Activated CD8-positive, alpha-beta T cell treated with anti-CD3 and anti-CD28 coated beads for 36 hours (primary cell): ENCODE measurements at places on chromosomes 4 and X. TPM values are rescaled to one million over a fixed set of nuclear protein-coding genes. Genes with fewer than 3 reads are reported as not detected.

DNA sequence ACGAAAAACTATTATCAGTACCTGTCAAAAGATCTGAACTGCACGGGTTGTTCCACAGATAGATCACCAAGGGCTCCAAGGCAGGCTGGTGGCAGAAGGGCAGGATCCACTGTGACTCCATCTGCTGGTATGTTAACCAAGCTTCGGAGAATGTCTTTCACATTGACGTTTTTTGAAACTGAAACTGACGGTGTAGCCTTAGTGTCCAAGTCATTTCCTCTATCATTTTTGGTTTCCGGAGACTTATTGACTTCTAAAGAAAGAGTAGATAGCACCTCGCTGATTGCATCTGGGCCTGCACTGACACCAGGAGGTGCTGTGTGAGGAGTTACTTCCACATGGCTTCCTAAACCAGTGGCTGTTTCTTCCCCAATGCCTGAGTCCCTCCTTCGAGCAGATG lies 186.9 kb downstream of the LRBA start:
- peak; percentile 61 for DNase-seq

- DNase-seq: no peak
Measured at GRCh38 chrX:141405486-141405852, 163.2 kb upstream of the SPANXC start.

DNA sequence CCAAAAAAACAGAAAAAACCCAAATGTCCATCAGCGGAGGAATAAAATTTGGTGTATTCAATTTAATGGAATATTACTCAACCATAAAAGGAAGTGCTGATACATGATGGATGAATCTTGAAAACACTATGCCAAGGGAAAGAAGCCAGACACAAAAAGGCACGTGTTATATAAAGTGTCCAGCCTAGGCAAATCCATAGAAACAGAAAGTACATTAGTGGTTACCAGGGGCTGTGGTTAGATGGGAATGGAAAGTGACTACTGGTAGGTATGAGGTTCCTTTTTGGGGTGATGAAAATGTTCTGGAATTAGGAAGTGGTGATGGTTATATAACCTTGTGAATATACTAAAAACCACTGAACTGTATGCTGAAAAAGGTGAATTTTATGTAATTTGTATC lies 3.5 kb upstream of the CDKL2 start:
- DNase-seq: no peak

DNA sequence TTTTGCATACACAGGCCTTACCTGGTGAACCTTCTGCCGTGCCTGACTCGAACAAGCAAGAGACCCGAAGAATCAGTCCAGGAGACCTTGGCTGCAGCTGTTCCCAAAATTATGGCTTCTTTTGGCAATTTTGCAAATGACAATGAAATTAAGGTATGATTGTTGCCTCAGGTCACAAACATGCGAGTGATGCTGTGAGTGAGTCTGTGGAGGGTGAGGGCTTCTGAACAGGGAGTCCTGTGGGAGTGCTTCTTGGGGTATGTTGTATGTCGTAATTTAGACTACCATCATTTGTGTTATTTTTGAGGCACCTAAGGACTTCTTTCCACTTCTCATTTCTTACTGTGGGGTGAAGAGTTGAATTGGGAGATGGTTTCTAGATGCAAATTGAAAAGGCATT lies 32.8 kb downstream of the HTT start:
- DNase-seq: no peak

GRCh38 chr4:149605601-149606378 lies 209.9 kb downstream of the IQCM start:
- no peak for DNase-seq

DNA sequence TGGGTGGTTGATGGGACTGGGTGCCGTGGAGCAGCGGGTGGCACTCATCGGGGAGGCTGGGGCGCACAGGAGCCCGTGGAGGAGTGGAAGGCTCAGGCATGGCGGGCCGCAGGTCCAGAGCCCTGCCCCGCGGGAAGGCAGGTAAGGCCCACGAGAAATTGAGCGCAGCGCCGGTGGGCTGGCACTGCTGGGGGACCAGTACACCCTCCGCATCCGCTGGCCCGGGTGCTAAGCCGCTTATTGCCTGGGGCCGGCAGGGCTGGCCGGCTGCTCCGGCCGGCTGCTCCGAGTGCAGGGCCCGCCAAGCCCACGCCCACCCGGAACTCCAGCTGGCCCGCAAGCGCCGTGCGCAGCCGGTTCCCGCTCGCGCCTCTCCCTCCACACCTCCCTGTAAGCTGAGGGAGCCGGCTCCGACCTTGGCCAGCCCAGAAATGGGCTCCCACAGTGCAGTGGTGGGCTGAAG lies 85.1 kb upstream of the FAT4 start:
- no peak for DNase-seq

DNA sequence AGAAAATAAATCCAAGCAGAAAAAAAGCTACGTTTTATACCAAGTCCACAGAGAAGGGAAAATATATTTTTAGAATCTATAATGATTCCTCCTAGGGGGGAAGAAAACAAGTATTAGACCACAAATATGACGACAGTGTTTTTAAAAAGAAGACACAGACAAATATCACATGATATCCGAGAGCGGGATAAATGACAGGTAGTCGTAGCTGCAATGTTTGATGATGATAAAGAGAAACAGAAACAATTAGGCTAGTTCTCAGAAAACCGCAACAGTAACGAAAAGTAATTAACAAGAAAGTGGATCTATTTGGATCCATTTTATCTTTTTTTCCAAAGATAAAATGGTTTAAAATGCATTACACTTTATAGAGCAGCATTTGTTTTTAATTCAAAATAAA lies 918 bp downstream of the HAUS3 start:
- DNase-seq: no peak

DNA sequence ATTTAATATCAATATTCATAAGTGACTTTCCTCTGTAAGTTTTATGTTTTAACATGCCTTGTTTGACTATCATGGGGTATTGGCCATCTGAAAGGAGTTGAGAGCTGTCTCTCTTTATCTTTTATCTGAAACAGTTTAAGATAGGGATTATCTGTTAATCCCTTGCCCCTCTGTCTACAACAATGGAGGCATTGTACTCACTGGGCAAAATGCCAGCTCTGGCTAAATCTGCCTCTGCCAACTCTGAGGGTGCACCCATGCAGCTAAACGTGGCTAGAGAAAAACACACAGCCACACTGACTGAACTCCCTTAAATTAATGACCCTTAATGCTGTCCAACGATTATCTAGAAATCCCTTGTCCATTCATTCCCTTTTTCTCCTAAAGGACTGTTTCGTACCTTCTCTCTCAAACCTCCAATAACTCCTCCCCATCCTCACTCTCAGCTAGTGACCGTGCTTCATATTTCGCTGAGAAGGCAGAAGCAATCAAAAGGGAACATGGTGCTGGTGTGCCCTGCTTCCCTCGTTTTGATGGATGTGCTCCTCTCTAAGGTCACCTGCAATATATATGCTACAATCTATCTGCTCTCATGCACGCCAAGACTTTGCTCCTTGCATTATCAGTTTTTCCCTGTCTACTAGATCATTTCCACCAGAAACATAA lies 10.3 kb downstream of the PHKA2 start:
- no peak for DNase-seq

- DNase-seq: no peak
Measured at GRCh38 chr4:26433556-26433955, 56.7 kb downstream of the CCKAR start.

Gene FATE1
- total RNA-seq: not detected

Gene COL25A1
- total RNA-seq: not detected

Gene UTP3
- 33.5 TPM for total RNA-seq

Gene KDM5C
- 94.3 TPM for total RNA-seq

Gene RIPPLY1
- not detected for total RNA-seq

Gene PAGE5
- total RNA-seq: not detected

Gene LRP2BP
- 1.1 TPM for total RNA-seq
